ENCODE measurements at places on chromosomes 7 and 10. TPM values are rescaled to one million over a fixed set of nuclear protein-coding genes. Genes with fewer than 3 reads are reported as not detected.

- no peaks in the 10 kb centered on the region for H3K27me3 ChIP-seq
- no peak overlapping the region for H3K4me3 ChIP-seq
- no peaks in the 10 kb centered on the region for H3K4me1 ChIP-seq
These were observed 201.5 kb downstream of the CDK14 start for GRCh38 chr7:90797596-90797995.

- H3K4me1 ChIP-seq, result no peaks in the 10 kb centered on the region
- H3K4me3 ChIP-seq, result no peak overlapping the region
- H3K36me3 ChIP-seq, result no peaks in the 10 kb centered on the region
- H3K27ac ChIP-seq, result no peak overlapping the region
- DNase-seq, result no peak
These were observed 342.1 kb downstream of the BMPER start for GRCh38 chr7:34247468-34247867.

DNA sequence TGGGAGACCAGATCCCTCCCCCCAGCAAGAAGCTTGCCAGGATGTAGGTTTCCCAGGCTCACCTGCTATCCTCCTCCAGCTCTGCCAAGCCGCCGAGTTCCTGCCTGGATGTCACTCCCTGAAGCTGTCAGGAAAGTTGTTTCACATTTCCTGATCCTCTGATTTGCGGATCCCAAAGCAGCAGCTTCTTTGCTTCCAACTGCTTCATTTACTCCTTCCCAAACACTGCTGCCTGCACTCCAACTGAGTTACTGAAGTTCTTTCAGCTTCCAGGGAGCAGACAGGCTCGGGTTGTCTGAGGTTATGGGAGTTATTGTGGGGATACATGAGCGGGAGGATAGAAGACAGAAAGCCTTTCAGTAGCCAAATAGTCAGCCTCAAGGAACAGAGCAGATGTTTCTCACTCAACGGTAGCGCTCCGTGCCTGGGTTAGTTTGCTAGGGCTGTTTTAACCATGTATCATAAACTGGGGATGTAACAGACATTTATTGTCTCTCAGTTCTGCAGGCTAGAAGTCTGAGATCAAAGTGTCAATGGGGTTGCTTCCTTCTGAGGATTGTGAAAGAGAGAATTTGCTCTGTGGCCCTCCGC is 516.0 kb downstream of the REEP3 start:
- no peak for DNase-seq
- H3K27me3 ChIP-seq, result peaks cover 17% of the 10 kb centered on the region
- peaks cover 4% of the 10 kb centered on the region for H3K4me1 ChIP-seq
- H3K4me3 ChIP-seq, result no peak overlapping the region
- H3K27ac ChIP-seq, result no peak overlapping the region

DNA sequence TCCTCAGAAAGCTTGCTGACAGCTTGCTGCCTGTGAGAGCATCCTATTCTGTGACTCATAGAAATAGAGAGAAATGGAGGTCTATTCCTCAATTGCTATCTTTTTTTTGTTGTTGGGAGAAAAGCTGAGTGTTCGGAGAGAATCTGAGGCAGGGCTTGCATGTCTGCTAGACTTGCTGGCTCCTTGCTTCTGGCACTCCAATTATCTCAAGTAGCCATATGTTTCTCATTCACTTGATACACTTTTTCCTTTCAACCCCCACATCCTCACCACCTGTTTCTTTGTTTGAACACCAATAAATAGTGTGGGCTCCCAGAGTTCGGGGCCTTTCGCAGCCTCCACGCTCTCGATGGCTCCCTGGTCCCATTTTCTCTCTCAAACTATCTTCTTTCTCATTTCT is 172.2 kb downstream of the SH2D4B start:
- no peak overlapping the region for H3K4me3 ChIP-seq
- no peak overlapping the region for H3K27ac ChIP-seq
- peaks cover 2% of the 10 kb centered on the region for H3K27me3 ChIP-seq

DNA sequence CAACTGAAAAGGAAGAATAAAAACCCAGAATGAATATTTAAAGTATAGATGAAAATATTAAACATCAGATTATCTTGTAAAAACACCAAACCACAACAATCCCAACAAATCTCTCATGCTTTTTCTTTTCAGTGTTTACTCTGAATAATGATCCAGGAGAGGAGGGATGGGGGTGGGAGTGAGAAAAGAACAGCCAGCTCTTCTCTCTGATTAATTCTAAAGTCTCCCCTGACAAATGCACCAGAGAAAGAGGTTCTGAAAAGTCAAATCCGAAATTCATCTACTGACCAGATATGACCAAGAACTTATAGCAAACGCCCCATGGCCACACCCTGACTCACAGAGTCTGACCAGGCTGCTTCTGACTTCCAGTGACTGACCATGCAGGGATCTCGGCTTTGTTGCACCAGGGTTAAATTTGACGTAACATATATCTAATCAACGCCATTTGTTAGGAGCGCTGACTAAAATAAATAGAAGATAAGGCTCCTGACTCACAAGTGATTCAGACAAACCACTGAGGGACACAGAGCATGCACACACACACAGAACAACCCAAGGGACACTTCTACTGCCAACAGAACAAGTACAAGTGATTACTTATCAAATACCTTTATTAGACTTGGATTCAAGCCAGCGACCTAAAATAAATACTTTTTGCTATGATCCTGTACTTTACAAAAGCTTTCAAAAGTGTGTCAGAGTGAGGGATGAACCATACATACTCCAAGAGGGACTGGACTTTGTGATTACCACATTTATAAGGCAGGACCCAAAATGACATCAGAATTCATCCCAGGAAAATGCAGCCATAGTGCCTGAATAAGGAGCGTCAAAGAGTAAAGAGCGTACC is 9.3 kb upstream of the SPOCK2 start:
- H3K4me1 ChIP-seq, result peaks cover 62% of the 10 kb centered on the region
- H3K27me3 ChIP-seq, result no peaks in the 10 kb centered on the region
- H3K36me3 ChIP-seq, result peaks cover 32% of the 10 kb centered on the region
- H3K27ac ChIP-seq, result peak overlapping the region; percentile 76
- H3K4me3 ChIP-seq, result no peak overlapping the region
- no peak for DNase-seq

DNA sequence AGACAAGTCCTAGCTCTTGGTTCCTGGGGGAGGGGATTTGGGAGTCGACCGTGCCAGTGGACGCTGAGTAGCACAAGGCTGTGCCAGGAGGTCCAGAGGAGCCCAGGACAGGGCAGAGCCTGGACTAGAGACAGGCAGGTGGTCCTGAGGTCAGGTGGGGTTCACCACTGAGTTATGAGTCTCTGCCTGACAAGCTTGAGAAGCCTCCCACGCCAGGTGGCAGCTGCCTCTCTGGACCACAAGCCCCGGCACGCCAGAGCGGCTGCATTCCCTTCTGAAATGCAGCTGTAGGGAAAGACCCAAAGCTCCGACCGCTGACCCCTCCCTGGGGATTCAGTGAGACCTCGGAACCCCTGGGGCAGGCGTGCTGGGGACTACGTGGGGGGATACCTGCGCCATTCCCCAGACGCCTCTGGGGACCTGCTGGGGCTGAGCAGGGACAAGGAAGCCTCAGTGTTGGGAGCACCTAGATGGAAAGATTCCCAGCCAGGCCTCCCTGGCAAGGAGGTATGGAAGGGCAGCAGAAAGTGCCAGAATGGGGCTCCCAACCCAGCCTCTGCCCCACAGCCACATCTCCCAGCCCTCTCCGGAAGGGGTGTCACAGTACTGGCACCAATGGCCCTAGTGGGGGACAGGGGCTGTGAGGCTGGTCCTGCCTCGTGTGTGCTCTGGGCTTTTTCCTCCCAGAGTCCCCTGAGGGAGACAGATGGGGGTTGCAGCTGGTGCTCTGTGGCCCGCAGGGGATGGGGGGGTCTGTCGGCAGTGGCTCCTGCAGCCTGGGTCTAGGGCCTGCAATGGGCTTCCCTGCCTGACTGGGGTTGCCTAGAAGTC is 29.0 kb downstream of the PDGFA start:
- DNase-seq, result no peak
- no peaks in the 10 kb centered on the region for H3K36me3 ChIP-seq
- H3K27ac ChIP-seq, result no peak overlapping the region
- peaks cover 7% of the 10 kb centered on the region for H3K27me3 ChIP-seq
- no peaks in the 10 kb centered on the region for H3K4me1 ChIP-seq

DNA sequence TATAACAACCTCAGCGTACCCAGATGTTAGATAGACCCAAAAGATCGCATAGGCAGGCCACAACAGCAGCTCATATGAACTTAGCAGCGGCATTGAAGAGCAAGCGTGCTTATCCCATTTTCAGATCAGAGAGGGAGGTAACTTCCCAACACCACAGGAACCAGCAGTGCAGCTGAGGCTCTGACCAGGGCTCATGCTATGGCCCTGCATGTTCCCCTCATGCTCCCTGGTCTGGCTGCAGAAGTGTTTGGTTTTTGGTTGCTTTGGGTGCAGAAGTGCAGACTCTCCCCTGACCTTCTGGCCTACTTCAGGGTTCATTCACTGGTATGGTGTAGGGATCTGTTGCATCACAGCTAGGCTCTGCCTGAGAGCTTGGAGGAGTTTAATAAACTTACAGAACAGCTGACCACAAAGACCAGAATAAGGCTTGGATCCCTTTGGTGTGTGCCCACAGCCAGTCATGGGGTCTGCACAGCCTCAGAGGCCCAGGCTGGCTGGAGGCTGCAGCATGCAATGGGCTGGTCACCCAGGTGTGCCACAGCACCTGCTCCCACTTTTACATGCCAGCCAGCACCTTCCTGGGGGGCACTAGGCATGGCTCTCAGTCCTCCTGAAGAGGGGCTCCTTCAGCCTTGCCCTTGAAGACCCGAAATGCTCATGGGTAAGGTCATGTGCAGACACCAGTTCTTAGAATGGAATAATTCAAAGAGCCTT is 9.1 kb upstream of the CXCL12 start:
- no peak for DNase-seq
- peaks cover 17% of the 10 kb centered on the region for H3K27me3 ChIP-seq
- no peak overlapping the region for H3K4me3 ChIP-seq
- H3K36me3 ChIP-seq, result no peaks in the 10 kb centered on the region

Gene SORBS1
- total RNA-seq, result 1.8 TPM

Gene LIPF
- not detected for total RNA-seq

Gene WNT16
- total RNA-seq, result not detected

Gene COPG2
- 33.4 TPM for total RNA-seq
